Prostate gland (tissue), 2 donors: ENCODE measurements at places on chromosomes 2 and 18. TPM values are rescaled to one million over a fixed set of nuclear protein-coding genes. Genes with fewer than 3 reads are reported as not detected.

DNA sequence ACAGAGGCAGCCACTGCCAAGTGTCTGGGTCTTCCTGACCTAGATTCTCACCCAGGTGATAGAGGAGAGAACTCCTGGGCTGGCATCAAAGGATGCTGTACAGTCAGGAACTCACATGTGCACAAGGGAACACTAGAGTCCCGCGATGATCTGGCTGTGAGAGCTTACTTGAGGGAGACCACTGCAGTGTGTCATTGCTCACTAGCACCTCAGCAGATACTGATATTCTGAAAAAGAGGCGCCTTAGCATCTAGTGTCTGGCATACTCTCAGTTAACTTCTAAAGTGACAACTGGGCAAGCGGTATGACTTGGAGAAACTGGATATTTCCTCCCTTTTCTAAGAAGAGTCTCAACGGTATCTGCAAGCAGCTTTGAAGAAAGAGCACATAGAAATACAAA lies 189.9 kb downstream of the CMPK2 start:
- no peak for DNase-seq
- H3K4me3 ChIP-seq, result no peak overlapping the region
- H3K27ac ChIP-seq, result no peak overlapping the region
- no peaks in the 10 kb centered on the region for H3K4me1 ChIP-seq
- no peaks in the 10 kb centered on the region for H3K36me3 ChIP-seq

- no peaks in the 10 kb centered on the region for H3K4me1 ChIP-seq
- no peak overlapping the region for H3K4me3 ChIP-seq
- no peak overlapping the region for H3K27ac ChIP-seq
Observed at GRCh38 chr2:12402440-12403139, 314.1 kb upstream of the TRIB2 start.

GRCh38 chr2:233217892-233218377 lies 33.5 kb upstream of the ATG16L1 start:
- no peaks in the 10 kb centered on the region for H3K4me1 ChIP-seq
- H3K27ac ChIP-seq, result no peak overlapping the region
- no peak overlapping the region for H3K4me3 ChIP-seq
- no peaks in the 10 kb centered on the region for H3K36me3 ChIP-seq
- no peak for DNase-seq
- no peaks in the 10 kb centered on the region for H3K27me3 ChIP-seq

- no peak overlapping the region for H3K4me3 ChIP-seq
- DNase-seq, result no peak
- no peaks in the 10 kb centered on the region for H3K36me3 ChIP-seq
- no peaks in the 10 kb centered on the region for H3K4me1 ChIP-seq
- H3K27me3 ChIP-seq, result no peaks in the 10 kb centered on the region
- H3K27ac ChIP-seq, result no peak overlapping the region
Observed at GRCh38 chr2:160271171-160272086, 71.4 kb upstream of the ITGB6 start.

DNA sequence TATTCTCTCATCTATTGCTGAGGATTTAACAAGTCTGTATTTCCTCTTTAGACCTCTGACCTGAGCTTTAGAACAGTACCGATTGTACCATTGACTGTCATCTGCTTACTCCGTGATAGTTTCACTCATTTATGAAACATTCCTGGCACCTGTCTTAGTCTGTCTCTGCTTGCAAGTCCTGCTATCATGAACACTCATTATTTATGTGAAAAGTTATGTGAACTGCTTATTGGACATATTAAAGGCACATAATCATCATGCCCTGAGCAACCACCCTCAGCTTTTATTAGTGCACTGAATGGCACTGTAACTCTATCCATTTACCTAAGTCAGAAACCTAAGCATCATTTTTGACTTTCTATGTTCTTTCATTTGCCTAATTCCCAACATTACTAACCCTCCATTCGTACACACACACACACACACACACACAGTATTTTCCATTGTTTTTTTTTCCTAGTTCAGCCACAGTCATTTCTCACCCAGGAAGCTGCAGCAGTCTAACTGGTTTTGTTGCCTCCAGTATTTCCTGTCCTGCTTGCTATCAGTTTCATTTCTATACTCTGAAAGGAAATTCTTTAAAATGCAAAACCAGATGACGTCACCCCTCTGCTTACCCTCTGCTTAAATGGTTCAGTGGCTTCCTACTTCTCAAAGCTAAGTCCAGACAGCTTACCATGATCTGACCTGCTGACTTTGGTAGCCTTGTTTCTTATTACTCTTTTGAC lies 146.1 kb downstream of the HAUS1 start:
- no peak overlapping the region for H3K4me3 ChIP-seq
- H3K36me3 ChIP-seq, result no peaks in the 10 kb centered on the region
- no peaks in the 10 kb centered on the region for H3K4me1 ChIP-seq

GRCh38 chr2:120271711-120272379 lies 19.2 kb downstream of the RALB start:
- H3K27ac ChIP-seq, result no peak overlapping the region
- no peaks in the 10 kb centered on the region for H3K36me3 ChIP-seq
- DNase-seq, result no peak
- H3K4me1 ChIP-seq, result no peaks in the 10 kb centered on the region
- H3K27me3 ChIP-seq, result no peaks in the 10 kb centered on the region
- H3K4me3 ChIP-seq, result no peak overlapping the region

- no peak overlapping the region for H3K4me3 ChIP-seq
- H3K27me3 ChIP-seq, result no peaks in the 10 kb centered on the region
- H3K4me1 ChIP-seq, result no peaks in the 10 kb centered on the region
Observed at GRCh38 chr2:164735309-164735919, 106.2 kb downstream of the COBLL1 start.

Gene KCNG2
- 3.7 TPM for total RNA-seq

- peak; percentile 53 for DNase-seq
- H3K4me3 ChIP-seq, result no peak overlapping the region
- H3K36me3 ChIP-seq, result no peaks in the 10 kb centered on the region
- no peaks in the 10 kb centered on the region for H3K4me1 ChIP-seq
- H3K27me3 ChIP-seq, result no peaks in the 10 kb centered on the region
- no peak overlapping the region for H3K27ac ChIP-seq
Observed at GRCh38 chr2:94986392-94986963, 39.0 kb upstream of the MAL start.

DNA sequence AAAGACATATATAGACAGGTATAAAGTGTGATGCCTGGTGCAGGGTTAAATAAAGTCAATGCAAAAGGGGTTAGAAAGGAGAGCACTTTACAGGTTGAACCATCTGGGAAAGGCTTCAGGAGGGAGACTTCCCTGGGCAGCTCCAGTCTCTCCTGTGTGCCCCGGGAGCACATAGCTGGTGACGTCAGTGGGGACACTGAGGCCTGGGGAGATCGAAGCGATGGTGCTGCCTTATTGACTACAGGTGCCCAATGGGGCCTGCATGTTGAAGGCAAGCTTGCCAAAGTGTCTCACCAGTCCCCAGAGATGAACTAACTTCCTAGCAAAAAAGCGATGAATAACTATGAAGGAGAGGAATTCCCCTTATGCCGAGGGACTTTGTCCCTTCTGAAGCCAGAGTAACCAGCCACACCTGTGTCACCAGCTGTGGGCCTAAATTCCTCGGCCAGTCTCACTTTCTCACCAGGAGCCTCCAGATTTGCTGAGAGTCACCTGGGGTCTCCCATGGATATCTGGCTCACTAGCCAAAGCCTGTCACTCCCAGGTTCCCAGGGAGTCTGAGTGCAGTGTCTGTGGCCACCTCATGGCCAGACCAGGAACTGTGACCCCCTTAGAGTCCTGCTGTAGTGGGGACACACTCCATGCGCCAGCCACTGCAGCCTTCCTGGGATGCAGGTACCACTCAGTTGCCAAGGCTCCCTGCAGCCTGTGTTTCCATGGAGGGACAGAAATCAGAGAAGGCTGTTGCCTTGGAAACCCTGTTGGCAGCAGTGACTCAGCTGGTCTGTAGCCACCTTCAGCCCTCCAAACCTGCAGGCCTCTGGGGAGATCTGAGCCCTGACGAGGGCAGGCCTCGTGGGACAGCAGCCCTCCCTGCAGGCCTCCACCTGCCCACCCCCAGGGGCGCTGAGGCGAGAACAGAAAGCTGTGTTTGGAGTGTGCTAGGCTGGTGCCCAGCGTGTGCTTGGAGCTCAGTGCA lies 128.7 kb downstream of the CTIF start:
- no peaks in the 10 kb centered on the region for H3K36me3 ChIP-seq
- no peak overlapping the region for H3K4me3 ChIP-seq
- DNase-seq, result no peak
- no peaks in the 10 kb centered on the region for H3K4me1 ChIP-seq
- no peaks in the 10 kb centered on the region for H3K27me3 ChIP-seq

Gene COL5A2
- 8.2 TPM for total RNA-seq

DNA sequence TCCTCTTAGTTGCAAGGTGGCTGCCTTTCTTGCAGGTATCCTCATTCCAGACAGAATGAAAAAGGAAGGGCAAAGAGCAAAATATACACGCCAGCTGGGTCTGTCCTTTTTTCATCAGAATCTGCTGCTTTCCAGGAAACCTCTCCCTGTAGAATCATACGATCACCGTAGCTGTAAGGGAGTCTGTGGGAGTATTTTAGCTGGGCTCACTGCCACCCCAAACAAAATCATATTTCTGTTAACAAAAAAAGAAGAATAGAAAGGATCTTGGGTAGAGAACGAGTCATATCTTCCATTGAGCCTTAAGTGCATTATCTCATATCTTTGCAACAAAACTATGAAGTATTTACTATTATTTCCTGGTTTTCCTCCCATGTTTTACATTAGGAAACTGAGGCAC lies 15.0 kb upstream of the TANC1 start:
- DNase-seq, result no peak
- no peaks in the 10 kb centered on the region for H3K27me3 ChIP-seq
- no peak overlapping the region for H3K4me3 ChIP-seq
- no peaks in the 10 kb centered on the region for H3K36me3 ChIP-seq
- H3K27ac ChIP-seq, result no peak overlapping the region

Gene ANKRD30B
- 2.5 TPM for total RNA-seq

Gene DSC3
- 13.5 TPM for total RNA-seq

GRCh38 chr2:55161295-55162210 lies 70.5 kb downstream of the CLHC1 start:
- no peaks in the 10 kb centered on the region for H3K27me3 ChIP-seq
- DNase-seq, result no peak
- H3K27ac ChIP-seq, result peak overlapping the region; percentile 21
- no peak overlapping the region for H3K4me3 ChIP-seq
- H3K4me1 ChIP-seq, result peaks cover 14% of the 10 kb centered on the region

DNA sequence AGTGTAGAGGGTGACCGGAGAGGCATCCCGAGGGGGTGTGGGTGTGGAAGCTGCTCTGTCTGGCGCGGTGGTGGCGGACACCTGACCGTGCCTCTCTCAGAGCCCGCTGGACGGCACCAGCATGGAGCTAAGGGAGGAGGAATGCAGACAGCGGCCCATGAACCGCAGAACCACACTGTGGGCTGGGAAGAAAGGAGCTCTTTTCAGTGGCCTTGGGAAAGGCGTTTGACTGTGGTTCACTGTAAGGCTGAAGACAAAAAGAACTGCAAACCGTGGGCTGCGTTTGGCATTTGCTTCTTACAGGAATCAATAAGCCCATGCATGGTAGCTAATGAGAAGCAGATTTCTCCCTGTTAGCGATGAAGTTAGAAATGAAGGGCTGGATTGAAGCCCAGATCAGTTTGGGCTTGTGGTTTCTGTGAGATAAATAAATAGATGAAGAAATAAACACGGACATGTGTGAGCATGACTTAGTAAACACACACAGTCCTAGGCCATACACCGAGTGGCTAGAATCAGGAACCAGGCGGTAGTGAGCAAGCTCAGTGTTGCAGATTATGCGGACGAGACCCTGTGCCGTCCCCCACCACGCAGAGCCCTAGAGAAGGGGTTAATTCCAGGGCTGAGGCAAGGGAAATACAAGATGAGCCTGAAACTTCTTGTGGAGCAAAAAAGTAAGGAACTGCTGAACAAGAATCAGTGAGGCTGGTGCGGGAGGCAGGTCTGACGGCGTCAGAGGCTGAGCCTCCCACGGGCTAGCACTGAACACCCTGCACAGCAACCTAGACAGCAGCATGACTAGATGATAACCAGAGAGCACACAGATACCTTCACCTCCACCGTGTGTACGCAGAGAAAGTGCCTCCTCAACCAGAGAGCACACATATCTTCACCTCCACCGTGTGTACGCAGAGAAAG lies 29.3 kb upstream of the NFATC1 start:
- no peak for DNase-seq
- H3K4me1 ChIP-seq, result no peaks in the 10 kb centered on the region
- H3K36me3 ChIP-seq, result peaks cover 4% of the 10 kb centered on the region
- H3K27me3 ChIP-seq, result no peaks in the 10 kb centered on the region
- H3K4me3 ChIP-seq, result no peak overlapping the region

DNA sequence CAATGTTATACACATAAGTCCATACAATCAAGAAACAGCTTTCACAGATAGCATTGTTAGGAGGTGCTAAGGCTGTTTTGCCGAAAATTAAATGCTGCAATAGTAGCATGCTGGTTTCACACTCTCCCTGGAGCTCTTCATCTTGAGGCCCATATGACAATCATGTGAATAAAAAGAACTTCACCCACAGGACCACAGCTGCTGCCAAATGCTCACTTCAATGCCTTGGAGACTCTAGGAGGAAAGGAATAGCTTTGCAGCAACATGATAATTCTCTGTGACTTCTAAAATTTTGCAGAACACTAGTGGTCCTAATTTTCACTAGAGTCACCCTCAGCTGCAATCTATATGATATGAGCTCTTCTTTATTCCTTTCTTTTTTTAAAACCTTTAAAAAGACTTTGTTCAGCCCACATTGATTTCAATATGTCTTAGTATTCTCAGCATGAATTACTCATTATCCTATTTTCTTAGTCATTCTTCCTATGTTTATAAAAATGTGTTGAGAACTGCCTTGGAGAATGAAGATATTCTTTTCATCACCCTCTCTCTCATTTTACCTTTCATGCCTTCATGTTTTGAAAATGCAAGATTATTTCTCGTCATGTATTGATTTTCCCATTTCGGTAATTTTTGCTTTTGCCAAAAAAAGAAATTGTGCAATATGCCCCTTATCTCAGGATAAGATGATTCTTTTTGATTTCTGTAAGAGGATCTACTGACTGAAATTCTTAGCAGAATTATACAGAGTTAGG lies 108.2 kb downstream of the PDE1A start:
- H3K36me3 ChIP-seq, result no peaks in the 10 kb centered on the region
- DNase-seq, result no peak
- no peak overlapping the region for H3K27ac ChIP-seq
- no peaks in the 10 kb centered on the region for H3K27me3 ChIP-seq

Gene LAPTM4A
- 340 TPM for total RNA-seq

DNA sequence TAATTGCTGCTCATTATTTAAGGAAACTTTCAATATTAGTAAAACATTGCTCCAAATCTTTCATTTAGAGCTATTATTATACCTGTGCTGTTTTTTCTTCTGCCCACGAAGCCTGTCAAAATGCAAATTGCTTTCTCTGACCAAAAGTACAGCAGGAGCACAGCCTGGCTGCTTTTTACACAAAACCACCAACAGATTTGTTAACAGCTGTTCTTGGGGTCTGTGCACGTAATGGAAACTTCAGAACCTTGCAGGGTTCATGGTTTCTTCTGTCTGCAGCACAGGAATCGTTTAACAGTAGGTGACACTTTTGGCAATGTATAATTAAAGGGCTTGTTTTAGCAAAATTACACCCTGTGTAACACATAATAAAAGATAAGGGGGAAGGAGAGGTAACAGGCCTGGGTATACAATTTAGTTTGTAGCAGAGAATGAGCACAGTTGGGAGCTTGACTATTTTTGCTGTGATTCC lies 447.3 kb downstream of the KCNJ3 start:
- DNase-seq, result no peak
- no peaks in the 10 kb centered on the region for H3K4me1 ChIP-seq
- no peak overlapping the region for H3K27ac ChIP-seq
- no peak overlapping the region for H3K4me3 ChIP-seq
- no peaks in the 10 kb centered on the region for H3K27me3 ChIP-seq

Gene FBXO41
- 4.2 TPM for total RNA-seq

GRCh38 chr2:241775223-241776177 lies 1.1 kb upstream of the GAL3ST2 start:
- no peak overlapping the region for H3K4me3 ChIP-seq
- no peak for DNase-seq
- no peaks in the 10 kb centered on the region for H3K36me3 ChIP-seq
- no peak overlapping the region for H3K27ac ChIP-seq
- peaks cover 3% of the 10 kb centered on the region for H3K4me1 ChIP-seq
